ENCODE measurements at places on chromosomes 7 and 10. TPM values are rescaled to one million over a fixed set of nuclear protein-coding genes. Genes with fewer than 3 reads are reported as not detected.

The TLL2 gene
- total RNA-seq = 0.78 TPM

The FAM241B gene
- 10.1 TPM for total RNA-seq

The MPP7 gene
- total RNA-seq = 1.4 TPM

The NAT16 gene
- 1.2 TPM for total RNA-seq

The SPDYE2 gene
- total RNA-seq = not detected

The OPN4 gene
- not detected for total RNA-seq

The GNAT3 gene
- total RNA-seq = not detected

All from occipital lobe (tissue), 3 donors.